ENCODE measurements at places on chromosomes 13 and 19.

DNA sequence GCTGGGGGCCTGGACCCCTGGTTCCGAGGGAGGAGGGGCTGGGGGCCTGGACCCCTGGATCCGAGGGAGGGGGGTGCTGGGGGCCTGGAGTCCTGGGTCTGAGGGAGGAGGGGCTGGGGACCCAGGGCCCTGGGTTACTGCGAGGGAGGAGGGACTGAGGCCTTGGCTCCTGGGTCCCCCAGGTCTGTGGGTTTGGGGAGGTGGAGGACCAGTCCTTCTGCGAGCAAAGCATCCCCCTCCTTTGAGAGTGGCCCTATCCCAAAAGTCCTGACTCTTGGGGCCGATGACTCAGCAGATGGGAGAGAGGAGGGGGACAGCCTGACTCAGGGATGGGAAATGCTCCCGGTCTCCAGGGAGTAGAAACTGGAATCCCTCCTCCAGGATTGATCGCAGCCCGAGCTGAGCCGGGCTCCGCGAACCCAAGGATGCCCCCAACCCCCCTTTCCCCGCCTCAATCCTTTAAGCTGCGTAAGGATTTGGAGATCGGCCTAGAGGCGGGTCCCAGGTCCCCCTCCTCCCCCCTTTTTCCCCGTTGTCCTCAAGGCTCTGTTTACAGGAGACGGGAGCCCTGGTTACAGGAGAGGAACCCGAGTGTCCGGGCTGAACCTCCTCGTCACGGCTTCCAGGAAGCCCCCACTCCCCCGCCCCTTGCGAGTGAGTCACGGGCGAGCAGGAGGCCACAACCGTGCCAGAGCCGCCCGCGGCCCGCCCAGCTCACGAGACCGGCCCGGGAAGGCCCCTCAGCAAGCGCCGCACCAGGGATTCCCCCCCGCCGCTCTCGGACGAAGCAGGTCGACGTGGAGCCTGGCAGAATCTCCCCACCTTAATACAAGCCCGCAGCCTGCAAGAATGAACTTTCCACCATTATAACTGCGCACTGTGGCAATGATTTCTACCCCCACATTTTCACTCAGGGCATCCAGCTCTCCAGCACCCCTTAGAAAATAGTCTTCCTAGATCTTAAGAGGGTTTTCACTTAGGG is 3.0 kb upstream of the ZFP36 start:
- DNase-seq = peak; percentile 89

DNA sequence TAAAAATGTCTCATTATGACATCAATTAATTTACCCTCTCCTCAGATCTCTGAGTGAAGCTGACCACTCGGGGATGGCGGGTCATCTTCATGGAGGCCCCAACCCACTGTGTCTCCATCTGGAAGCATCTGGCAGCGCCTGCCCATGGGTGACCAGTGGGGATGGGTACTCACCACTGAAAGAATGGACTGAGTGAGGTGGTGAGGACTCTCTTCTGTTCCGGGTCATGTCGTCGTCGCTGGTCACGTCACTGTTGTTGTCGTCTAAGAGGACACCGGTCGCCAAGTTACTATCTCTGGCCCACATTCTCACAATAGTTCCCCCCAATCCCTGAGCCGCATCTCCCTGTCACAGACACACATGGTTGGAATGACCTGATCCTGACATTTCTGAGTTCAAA is 17.1 kb downstream of the PEG3 start:
- DNase-seq = no peak

DNA sequence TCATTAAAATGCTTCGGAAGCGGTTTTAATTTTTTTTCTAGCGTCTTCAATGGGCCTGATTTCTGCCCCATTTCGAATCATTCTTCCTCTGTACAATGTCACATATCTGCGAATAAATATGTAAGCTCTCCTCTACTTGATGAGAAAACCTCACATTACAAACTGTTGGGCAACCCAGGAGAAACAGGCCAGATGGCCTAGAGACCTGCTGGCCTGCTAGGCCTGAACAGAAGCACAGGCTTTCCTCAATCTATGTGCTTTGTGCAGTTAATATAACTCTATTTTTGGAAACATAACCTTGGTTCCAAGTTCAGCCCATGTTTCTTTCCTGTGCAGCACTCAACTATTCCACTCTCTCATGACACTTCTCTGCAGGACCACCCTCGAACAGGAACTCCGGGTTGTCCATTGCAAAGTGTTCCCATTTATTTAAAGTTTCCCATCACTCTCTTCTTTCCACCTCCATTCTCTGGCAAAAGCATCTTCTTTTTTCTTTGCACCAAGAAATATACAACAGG is 42.0 kb downstream of the DCLK1 start:
- no peak for DNase-seq

- DNase-seq = no peak
Measured at GRCh38 chr19:29191005-29191404, 21.9 kb downstream of the UQCRFS1 start.

DNA sequence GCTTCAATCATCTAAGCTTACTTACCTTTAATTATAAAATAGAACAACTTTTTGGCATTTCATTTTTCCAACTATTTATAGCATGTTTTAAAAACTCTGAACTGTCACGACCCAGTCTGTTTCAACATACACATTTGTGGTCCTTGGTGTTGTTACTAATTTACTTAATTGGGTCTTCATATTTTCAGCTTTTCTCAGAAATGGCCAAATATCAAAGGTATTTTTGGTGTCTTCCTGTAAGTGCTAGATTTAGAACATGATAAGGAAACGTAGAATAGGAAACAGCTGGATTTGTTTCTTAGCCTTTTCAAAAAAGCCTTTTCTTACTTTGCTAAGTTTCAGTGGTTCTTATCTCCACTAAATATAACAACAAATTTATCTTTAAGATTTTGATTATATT is 11.4 kb downstream of the LPAR6 start:
- DNase-seq = no peak

GRCh38 chr19:45100201-45100600 is 7.2 kb downstream of the PPP1R37 start:
- no peak for DNase-seq

GRCh38 chr13:27922883-27923612 is 3.2 kb downstream of the PDX1 start:
- no peak for DNase-seq

GRCh38 chr19:35959040-35959967 is 23.1 kb downstream of the LRFN3 start:
- peak; percentile 65 for DNase-seq

DNA sequence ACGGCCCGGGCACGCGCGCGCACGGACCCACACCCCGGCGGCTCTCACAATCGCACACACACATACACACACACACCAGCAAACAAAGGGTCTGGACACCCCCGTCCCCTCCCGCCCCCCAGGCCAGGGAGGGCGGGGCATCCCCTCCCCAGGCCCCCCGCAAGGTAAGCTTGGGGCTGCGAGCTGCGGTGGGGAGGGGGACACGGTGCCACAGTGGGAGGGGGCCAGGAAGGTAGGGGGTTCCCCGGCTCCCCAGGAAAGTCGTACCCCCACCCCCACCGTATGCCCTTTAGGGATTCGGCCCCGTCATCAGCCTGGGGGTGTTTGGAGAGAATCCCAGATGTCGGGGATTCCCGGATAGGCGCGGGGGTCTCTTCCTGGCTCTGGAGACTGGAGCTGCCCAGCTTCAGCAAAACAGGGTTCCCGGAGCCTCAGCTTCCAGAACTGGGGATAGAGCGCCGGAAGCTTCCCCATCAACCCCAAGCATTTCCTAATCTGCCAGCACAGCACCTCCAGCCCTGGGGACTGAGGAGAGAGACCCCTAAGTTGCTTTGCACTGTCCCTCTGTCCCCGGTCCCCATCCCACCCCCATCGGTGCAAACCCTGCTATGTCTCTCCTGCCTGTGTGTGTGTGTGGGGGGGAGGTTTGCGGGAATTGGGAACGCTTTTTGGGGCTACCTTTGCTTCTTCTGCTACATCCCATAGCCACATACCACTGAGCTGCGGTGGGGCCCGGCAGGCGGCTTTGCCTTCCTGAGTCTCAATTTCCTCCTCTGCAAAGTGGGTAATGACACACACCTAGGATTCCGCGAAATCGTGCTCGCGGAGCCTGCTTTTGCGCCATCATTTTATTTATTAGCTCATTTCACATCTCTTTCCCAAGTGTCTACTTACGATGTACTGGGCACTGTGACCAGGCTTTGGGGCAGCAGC is 1.8 kb upstream of the CDC37 start:
- peak; percentile 85 for DNase-seq

- no peak for DNase-seq
Measured at GRCh38 chr13:109740121-109740520, 46.3 kb downstream of the IRS2 start.

DNA sequence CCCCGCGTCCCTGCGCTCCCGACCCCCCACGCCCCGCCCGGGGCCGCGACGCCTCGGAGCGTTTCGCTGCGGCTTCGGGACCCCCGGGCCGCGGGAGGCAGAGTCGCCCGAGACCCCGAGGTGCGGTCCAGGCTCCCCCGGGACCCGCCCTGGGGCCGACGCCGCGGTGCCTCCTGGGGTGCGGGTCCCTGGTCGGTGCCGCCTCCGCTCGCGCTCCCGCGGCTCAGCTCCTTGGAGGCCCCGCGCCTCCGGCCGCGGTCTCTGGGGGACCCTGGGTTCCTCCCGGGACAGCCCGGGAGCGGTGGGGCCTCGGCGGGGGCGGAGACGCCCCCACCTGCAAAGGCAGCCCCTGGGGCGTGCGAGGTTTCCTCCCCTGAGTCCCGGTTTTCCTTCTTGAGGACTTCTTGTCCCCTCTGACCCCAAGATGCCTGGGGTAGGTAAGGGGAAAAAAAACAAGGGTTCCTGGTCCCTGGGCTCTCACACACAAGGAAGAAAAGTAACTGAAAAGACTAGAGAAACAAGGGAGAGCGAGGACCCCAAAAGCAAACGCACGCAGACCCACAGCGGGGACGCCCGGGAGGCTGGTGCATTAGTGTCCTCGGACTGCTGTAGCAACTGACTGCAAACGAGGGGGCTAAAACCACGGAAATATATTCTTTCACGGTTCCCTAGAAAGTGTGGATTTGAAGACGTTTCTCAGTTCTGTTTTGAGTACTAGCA is 740 bp downstream of the ZNF555 start:
- DNase-seq = no peak

DNA sequence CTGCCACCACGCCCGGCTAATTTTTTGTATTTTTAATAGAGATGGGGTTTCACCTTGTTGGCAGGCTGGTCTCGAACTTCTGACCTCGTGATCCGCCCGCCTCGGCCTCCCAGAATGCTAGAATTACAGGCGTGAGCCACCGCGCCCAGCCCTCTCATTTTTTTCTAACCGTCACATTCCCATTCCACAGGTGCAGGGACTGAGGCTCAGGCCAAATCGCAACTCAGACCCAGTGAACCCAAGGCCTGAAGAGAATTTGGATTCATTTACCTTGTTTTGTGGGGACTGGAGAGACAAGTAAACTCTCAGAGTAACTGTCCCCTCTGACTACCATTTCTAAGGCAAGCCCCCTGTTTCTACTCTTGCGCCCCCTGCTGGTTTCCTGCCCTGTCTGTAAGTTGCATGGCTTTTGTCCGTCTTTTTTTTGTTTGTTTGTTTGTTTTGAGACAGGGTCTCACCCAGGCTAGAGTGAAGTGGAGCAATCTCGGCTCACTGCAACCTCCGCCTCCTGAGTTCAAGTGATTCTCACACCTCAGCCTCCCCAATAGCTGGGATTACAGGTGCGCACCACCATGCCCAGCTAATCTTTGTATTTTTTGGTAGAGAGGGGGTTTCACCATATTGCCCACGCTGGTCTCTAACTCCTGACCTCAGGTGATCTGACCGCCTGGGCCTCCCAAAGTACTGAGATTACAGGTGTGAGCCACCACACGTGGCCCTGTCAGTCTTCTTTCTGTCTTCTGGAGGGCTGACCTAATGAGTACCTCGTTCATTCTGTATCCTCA is 2.3 kb upstream of the STRN4 start:
- DNase-seq = peak; percentile 77

DNA sequence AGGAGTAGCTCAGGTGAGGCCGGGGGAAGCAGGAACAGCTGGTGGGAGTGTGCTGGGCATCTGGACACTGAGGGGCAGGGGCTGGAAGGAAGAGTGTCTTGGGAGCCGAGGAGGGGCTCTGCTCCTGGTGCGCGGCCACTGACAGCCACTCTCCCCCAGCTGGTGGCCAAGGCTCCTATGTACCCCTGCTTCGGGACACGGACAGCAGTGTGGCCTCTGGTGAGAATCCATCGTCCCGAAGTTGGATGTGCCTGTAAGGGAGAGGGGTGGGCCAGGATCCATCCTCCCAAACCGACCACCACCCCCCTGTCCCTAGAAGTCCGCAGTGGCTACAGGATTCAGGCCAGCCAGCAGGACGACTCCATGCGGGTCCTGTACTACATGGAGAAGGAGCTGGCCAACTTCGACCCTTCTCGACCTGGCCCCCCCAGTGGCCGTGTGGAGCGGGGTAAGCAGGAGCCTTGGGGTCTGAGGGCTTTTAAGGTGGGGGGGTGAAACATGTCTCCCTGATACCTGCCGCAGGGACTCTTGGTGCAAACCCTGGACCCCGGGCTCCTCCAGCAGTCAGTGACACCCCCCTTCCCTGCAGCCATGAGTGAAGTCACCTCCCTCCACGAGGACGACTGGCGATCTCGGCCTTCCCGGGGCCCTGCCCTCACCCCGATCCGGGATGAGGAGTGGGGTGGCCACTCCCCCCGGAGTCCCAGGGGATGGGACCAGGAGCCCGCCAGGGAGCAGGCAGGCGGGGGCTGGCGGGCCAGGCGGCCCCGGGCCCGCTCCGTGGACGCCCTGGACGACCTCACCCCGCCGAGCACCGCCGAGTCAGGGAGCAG is 2.0 kb upstream of the USF2 start:
- DNase-seq = no peak

DNA sequence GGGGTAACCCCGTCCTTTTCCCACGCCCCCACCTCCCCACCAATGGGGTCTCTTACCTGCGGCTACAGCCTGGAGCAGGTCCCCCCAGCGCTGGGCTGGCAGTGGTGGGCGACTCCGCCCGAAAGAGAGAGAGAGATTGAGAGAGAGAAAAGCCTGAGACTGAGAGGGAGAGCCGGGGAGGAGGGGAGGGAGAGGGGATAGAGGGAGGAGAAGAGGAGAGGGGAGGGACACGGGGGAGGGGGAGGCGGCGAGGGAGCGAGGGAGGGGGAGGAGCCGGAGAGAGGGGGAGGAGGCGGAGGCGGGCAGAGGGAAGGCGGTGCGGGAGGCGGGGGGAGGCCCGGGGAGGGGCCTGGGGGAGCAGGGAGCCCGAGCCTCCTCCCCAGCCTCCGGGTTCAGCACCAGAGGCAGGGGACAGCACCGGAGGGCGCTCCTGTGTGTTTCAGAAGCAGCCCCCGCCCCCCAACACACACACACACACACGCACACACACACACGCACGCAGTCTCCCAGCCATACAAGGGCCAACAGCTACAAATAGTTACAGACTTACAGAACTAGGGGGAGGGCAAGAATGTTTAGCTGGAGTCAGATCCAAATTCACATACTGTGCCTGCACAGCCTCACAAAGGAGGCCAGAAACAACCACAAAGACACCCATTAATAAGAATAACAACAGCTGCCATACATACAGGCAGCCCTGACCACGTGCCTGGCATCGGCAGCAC is at the start of gene SLC8A2:
SLC8A2 (minus strand) TSS at position 161 of the 725 bp plus-strand sequence. CDS start 5,490 bp downstream, outside the sequence.
- DNase-seq = no peak

DNA sequence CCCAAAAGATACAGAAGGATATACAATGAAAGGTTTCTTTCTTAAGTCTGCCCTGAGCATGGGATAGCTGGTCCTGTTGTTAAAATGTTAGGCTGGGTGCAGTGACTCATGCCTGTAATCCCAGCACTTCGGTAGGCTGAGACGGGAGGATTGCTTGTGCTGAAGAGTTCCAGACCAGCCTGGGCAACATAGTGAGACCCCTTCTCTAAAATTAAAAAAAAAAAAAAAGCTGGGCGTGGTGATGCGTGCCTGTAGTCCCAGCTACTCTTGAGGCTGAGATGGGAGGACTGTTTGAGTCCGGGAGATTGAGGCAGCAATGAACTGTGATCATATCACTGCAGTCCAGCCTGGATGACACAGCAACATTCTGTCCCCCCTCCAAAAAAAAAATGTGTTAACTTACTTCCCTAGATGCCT is 52.5 kb upstream of the SHKBP1 start:
- no peak for DNase-seq
